HuH-7 (cell line): ENCODE measurements at places on chromosomes 7 and 10.

DNA sequence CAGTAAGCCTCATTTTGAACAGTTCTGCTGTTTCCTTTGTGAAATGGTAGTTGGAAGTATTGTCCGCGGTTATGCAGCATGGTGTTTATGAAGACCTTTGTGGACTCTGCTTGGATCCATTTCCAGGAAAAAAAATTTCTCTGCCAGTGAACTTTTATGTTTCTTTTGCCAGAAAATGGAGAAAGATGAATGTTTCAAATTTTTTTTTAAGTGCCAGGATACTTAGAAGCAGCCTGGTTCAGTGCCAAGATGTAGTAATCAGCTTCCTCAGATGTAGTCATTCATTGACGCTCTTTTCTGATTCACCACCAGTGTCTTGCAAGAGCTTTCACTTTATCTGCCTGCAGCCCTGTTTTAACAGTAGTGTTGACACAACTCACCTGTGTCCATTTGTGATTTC lies 258.2 kb downstream of the SDK1 start:
- no peak for DNase-seq

- DNase-seq: no peak
Observed at GRCh38 chr7:24284699-24285506, 913 bp downstream of the NPY start.

DNA sequence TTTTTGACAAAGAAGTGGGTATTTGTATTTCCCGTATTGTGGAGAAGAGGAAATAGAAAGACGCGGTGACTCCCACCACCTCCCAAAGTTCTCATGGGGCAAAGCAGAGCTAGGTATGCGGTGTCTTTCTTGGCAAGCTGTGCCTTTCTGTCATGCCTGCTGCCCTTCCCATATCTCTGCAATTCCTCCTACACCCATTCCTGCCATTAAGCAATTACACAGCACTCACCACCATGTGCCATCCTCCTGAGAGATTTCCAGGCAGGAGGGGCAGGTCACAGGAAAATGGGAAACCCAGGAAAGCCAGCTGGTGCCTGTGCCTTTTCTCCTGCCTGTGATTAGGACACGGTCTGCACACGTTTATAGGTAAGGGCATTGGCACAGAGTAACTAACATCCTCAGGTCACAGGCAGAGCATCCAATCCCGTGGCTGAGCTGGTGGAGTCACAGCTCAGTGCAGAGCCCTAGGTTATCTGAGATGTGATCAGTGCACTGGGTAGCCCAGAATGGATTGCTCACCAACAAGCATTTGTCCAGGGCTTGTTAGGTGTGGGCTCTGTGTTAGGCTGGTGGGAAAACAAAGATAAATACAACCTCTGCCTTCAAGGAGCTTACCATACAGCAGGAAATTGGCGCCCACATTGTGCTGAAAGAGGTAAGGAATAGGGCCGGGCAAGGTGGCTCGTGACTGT lies 9.4 kb upstream of the CRTAC1 start:
- no peak for DNase-seq

GRCh38 chr10:44068716-44069482 lies 316.0 kb downstream of the CXCL12 start:
- DNase-seq: no peak

GRCh38 chr10:110540031-110540430 lies 27.5 kb upstream of the SMC3 start:
- DNase-seq: peak; percentile 33

GRCh38 chr10:112790030-112790429 lies 160.0 kb upstream of the TCF7L2 start:
- no peak for DNase-seq

DNA sequence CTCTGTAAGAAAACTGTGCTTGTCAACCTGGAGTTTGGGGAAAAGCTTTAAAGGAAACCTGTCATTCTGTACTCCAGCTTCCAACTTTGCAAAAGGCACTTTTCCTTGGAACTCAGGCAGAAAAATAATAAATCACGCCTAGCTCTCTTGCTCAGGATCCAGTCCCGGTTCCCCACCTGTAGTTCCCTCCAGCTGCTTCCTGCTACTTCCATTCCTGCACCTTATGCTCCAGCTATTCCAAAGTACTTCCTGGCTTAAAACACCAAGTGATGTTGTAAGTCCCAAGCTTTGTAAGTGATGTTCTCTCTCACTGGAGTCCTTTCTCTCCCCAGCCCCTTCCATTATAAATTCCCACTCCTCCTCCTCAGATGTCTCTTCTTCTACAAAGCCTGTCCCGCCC lies 98.6 kb downstream of the GRM8 start:
- no peak for DNase-seq

- DNase-seq: peak; percentile 82
Observed at GRCh38 chr10:12902135-12902572, 99.4 kb downstream of the CCDC3 start.

DNA sequence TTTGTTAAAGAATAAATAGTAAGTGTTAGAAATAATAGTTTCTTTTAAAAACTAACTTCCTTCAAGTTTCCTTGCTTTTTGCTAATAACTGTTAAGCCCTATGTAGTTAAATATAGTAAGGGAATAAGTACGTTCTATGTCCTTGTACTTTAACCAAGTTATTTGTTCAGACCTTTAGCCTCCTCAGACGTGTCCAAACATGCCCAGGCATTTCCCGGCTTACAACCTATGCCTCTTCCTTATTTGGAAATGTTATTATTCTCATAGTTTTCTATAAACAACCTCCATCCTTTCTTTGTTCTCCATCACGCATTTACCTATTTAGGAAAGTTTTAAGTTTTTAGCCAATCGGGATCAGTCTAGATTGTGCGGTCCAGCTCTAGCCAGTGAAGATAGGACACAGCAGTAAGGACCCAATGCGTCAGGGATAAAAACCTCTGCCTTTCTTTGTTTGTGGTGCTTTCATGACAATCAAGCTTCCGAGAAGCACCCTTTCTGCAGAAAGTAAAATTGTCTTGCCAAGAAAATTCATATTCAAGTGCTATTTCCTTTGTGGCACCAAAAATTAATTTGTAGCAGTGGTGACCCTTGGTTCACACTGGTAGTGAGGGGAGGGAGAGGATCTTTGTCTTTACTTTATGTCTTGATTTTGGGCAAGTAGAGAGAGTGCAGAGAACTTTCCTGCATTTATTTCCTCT lies 851.3 kb upstream of the POM121L12 start:
- no peak for DNase-seq

DNA sequence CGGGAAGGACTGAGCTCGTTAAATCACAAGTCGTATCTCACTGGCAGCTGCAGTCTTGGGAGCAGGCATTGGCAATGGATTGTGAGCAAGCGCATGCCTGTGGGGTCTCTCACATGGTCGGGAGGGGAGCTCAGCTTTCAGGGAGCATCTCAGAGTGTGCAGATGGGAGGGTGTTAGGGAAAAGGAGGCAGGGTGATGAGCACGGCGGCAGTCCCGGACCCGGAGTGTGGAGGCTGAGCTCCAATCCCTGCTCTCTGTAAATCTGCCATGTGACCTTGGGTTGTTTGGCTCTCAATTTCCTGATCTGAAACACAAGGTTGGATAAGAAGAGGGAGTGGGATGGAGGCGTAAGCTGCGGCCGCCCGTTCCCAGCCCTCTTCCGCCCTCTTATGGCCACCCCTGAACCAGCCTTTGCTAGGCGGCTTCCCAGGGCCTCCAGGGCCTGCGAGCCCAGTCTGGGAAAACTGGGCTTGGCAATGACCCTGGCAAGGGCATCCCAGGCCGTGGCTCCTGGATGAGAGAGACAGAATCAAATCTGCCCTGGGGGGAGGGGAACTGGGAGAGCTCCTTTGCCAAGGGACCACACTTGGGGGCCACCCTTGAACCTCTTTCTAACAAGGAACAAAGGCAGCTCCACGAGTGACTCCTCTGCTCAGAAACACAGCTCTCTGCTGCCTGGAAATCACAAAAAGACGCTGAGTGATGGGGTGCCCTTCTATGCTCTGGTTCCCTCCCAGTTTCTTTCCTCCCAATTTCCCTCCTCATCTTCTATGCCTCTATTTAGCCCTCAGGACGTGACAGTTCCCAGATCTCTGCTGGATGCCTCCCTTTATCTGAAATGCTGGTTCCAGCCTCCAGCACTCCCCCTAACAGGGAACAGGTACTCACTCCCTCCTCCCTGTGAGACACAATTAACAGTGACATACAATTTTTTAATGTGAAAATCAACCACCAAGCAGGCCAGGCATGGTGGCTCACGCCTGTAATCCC lies 41.7 kb upstream of the LOXL4 start:
- peak; percentile 81 for DNase-seq
